ENCODE measurements at places on chromosomes 6 and 20.

DNA sequence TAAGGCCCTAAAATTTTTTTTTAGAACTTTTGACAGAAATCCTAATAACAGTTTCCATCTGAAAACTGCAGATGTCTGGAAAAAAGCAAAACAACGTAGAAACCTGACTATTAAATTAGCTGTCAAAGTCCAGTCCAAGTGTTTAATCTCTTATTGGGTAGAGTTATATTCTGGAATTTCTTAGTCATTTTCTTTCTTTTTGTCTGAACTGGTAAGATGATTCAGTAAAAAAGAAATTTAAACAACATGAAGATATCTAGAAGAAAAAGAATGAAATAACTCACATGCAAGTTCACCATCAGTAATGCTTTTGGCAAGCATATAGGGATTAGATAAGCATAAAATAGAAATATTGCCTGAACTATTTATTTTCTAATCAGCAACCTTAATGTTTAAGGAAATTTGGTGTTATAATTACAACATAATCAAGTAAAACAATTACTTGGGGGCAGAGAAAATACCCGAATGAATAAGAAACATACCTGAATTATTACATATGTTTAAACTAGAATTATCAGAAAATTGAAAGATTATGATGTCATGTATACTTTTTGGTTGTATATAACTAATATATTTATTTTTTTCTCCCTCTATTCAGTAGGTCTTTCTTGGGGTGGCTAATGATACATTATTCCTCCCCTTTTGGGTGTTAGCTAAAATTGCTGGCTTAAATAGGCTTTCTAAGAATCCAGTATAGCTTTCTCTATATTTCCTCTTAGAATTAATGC, 51.1 kb downstream of the FAM83B start:
- DNase-seq: no peak

DNA sequence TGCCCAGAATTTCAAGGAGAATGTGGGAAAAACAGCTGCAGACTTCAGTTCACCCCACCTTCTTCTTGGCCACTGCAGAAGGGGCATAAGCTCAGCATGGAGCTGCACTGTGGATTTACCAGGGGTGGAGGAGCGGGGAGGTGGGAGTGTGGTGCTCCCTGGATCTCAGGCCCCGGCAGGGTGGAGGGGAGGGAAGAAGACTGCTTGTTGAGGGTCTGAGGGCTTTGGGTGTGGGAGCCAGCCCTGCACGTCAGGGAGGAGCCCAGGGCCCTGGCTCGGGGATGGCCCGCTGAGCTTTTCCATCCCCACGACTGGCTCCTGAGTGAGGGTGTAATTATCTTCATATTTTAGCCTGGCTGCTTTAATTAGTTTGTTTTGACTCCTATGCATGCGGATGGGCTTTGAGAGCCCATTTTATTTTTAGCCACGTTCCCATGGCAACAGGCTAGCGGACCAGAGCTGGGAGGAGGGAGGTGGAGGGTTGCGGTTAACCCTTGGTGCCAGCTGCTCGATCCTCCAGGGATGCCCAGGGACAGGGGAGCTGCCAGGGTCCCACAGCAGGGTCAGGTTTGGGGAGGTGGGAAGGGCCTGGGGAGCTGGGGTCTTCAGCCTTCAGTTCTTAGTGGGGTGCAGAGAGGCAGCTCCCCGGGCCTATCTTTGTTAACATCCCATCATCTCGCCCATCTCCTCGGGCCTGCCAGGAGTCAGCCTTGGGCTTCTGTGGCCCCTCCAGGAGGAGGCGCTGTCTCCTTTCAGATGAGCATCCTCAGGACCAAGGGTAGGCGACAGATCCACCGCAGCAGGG, 68.2 kb downstream of the RAB44 start:
- no peak for DNase-seq

GRCh38 chr20:9099372-9099771, 30.5 kb downstream of the PLCB4 start:
- DNase-seq: no peak

- DNase-seq: no peak
Observed at GRCh38 chr6:139531148-139532115, 157.0 kb upstream of the CITED2 start.

DNA sequence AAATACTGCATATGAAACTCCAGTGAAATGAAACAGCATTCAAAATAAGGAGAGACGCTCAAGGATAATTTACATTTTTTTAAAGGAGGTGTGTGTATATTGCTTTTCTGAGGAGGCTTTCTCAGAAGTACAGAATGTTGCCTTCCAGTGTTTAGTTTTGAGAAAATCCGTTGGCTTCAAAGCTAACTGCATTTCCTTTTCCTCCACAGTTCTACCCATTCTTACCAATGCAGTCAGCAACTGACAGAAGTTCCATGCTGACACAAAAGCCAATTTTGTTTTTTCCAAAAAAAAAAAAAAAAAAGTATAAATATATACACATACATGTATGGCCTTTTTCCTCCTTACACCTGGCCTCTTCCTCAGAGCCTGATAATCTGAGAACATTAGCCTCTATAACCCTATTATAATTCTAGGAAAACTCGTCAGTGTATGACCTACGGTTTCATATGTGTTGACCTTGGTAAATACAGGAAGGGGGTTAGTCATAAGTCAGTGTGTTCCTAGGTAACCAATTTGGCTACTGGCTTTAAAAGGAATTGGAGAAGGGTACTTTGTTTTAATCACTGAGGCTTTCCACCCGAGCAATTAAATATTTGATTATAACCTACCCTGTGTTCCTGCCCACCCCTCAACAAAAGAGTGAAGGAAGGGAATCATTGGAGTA, 24.2 kb downstream of the MGME1 start:
- DNase-seq: no peak

GRCh38 chr20:57378646-57379262, 12.4 kb upstream of the RBM38 start:
- DNase-seq: no peak

- peak; percentile 0 for DNase-seq
Observed at GRCh38 chr20:29689411-29690225, 1567.8 kb upstream of the DEFB115 start.

- peak; percentile 54 for DNase-seq
Observed at GRCh38 chr20:34522969-34523871, 7.0 kb downstream of the DYNLRB1 start.

DNA sequence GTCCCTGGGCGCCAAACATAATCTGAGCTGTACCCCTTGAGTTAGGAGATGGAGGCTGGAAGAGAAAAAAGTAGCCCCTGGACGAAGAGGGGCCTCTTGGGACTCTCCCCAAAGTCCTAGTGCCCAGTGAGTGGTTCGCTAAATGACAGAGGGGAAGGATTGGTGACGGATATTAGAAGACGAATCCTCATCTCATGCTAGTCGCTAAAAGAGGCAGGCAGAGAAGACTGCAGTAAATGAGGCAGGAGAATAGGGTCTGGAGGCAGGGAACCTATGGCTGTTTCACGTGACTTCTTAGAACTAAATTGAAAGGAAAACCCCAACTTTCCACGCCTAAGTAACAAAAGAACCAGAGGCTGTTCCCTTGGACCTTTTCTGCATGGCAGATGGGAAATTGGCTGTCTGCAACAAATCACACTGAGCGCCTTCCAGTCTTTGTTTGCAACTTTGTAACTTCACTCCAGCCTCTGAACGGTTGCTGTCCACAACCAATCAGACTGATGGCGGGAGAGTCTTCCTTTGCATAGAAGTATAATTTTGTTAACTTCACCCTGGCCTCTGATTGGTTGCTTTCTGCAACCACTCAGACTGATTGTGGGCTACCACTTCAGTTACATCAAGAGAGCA, 731 bp upstream of the RBL1 start:
- no peak for DNase-seq

DNA sequence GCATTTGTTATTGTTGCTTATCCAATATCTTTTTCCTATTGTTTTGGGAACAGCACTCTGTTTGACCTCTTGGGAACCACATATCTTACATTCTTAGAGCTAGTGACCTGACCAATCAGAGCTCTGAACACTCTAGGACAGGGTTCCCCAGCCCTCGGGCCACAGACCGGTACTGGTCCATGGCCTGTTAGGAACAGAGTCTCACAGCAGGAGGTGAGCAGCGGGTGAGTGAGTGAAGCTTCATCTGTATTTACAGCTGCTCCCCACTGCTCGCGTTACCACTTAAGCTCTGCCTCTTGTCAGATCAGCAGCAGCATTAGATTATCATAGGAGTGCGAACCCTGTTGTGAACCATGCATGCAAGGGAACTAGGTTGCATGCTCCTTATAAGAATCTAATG, 226.0 kb upstream of the TSHZ2 start:
- no peak for DNase-seq

- DNase-seq: no peak
Observed at GRCh38 chr6:81215092-81215432, 537.4 kb downstream of the TENT5A start.

- no peak for DNase-seq
Observed at GRCh38 chr20:549722-550496, 6.3 kb upstream of the CSNK2A1 start.

DNA sequence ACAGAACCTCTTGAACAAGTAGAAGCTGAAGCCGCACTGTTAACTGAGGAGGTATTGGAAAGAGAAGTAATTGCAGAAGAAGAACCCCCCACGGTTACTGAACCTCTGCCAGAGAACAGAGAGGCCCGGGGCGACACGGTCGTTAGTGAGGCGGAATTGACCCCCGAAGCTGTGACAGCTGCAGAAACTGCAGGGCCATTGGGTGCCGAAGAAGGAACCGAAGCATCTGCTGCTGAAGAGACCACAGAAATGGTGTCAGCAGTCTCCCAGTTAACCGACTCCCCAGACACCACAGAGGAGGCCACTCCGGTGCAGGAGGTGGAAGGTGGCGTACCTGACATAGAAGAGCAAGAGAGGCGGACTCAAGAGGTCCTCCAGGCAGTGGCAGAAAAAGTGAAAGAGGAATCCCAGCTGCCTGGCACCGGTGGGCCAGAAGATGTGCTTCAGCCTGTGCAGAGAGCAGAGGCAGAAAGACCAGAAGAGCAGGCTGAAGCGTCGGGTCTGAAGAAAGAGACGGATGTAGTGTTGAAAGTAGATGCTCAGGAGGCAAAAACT, 40.1 kb downstream of the ZBTB2 start:
- no peak for DNase-seq

DNA sequence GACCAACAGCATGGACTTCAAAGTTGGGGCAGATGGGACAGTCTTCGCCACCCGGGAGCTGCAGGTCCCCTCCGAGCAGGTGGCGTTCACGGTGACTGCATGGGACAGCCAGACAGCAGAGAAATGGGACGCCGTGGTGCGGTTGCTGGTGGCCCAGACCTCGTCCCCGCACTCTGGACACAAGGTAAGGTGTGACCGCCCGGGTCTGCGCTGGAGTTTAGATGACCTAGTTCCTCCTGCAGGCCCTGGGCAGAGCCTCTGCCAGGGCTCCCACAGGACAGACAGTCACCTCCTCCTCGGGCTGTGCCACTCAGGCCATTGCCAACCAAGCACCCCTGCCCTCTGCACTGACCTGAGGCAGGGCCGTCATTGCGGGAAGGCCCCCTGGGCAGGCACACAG, 322.1 kb downstream of the TAF4 start:
- no peak for DNase-seq

DNA sequence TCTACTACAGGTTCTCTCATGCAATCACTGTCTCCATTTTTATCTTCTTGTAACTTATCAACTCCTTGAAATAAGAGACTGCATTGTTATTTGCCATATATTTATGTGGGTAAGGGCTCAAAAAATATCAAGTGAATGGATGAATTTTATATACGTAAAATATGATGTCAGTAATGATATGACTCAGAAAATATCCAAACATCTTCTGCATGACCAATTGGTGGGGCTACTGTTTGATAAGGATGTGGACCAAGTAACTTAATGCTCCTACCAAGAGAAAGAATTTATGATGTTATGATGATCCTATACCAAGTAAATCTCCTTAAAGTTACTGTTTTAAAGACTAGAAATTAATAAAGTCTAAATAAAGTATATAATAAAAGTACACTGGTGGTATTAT, 103.7 kb downstream of the OGFRL1 start:
- no peak for DNase-seq

- no peak for DNase-seq
Observed at GRCh38 chr6:38192487-38192886, 373.0 kb downstream of the ZFAND3 start.

DNA sequence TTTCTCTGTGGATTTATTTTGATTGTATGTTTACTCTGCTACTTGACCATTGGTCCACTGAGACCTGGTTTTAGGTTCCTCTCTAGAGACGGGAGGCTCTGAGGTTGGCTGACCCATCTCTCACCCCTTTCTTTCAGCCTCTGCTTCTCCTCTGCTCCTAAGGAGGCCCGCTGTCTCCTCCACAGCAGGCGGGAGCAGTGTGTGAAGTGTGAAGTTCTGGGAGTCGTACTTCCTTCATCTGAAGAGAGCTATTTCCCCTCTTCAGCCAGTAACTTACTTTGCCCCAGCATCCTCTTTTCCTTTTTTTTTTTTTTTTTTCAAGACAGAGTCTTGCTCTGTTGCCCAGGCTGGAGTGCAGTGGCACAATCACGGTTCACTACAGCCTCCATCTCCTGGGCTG, 21.1 kb downstream of the PDRG1 start:
- DNase-seq: no peak

GRCh38 chr6:124002377-124003081, 198.9 kb downstream of the NKAIN2 start:
- no peak for DNase-seq

GRCh38 chr6:1113916-1114540, 197.9 kb upstream of the FOXQ1 start:
- DNase-seq: no peak

DNA sequence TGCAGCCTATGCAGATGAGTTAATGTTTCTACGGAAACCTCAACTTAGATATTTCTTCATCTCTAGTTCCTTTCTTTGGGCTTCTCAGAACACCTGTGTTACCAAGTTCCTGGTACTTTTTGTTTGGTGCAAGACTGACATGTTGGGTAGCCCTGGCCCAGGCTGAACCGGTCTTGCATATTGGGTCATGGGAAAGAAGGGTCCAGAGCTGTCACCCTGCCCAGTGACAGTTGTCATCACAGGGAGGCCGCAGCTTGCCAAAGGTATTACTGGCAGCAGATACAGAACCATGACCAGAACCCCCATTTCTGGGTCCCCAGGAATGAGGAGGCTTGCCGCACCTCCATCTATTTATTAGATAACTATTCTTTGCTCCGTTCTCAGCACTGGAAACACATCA, 40.2 kb downstream of the PDYN start:
- DNase-seq: no peak

DNA sequence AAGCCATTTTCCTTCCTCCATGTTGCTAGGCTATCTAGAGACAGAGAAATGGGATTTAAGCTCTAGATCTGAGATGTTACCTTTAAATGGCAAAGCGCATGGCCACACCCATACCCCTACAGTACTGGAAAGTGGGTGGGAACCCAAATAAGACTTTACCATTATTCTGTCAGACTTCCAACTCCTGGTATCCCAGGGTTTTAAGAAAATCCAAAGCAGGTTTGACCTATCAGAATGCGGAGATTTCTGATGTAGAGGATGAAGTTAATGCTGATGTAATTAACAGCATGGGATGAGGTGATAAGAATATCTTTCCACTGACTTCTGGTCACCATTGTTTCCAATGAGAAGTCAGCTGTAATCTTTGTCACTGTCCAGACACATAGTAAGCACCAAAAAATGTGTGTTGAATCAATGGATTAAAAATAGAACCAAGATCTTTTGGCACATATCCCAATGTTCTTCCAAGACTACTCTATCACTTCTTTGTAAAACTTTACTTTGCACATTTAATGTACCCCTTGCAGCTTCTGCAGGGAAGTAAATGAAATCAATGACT, 140.8 kb upstream of the INSM1 start:
- DNase-seq: no peak

Data from C1 segment of cervical spinal cord (tissue), 14 donors.